Kidney glomerular epithelial cell (primary cell): ENCODE measurements at places on chromosomes 3 and 15.

DNA sequence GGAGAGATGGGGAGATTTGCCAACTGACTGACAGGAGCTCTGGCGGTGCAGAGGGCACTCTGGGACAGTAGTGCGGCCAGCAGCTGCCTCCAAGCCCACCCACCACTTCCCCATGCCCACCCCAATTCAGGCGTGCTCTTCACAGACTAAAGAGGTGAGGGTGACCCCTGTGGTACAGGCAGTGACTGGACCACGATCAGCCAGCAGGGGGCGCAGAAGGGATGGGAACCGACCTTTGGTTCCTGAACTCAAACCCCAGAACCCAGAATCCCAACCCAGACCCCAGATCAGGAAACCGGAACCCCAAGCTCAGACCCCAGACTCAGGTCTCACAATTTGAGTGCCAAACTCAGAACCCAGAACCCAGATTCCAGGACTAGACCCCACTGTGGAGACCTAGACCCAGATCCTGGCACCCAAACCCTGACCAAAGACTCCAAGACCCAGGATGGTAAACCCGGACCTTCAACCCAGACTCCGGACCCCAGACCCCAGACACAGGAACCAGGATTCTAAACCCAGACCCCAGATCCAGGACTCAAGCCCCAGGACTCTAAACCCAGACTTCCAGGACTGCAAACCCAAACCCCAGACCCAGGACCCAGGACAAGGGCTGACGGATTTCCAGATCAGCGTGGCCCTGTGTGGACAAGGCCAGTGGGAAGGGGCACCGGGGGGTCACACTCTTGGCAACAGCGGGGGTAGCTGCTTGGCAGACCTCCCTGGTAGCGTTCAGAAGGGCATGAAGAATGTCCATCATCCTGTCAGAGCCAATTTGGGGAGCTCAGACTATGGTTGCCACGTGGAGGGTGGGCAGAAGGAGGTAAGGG lies 3.7 kb upstream of the MYL3 start:
- DNase-seq = peak; percentile 26

DNA sequence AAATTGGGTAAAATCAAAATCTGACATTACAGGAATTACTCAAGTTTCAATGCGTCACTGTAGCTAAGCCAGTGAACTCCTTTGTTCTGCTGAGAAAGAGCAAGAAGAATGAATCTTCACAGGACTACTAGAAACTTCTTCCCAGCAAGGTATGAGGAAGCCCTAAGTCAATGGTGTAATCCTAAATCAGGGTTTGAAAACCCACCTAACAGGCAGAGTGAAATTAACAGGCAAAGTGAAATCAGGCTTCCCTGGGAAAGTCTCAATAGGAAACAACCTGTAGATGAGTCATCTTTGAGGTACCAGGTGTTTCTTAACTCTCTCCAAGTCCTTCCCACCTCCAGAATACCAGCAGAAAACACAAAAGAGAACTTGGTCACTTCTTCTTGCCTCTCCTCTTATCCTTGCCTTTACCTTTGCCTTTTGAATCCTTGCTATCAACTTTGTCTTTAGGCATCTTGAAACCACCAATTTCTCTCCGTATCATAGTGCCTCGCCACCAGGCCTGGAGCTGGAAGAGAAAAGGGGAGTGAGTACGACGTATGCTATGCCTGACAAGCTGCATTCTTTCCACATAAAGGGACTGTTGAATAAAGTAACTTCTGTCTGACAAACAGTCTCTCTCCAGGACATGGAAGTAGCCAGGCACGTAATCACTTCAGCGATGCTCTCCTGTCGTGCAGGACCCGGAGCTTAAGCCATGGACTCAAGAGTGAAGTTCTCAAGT lies 60.6 kb upstream of the RPL35A start:
- no peak for DNase-seq

GRCh38 chr3:45034612-45035252 lies 8.6 kb downstream of the CLEC3B start:
- DNase-seq = no peak

- DNase-seq = peak; percentile 97
These were observed 54.5 kb downstream of the CPN2 start for GRCh38 chr3:194296454-194297263.

GRCh38 chr3:77096966-77097890 lies 57.3 kb downstream of the ROBO2 start:
- no peak for DNase-seq

DNA sequence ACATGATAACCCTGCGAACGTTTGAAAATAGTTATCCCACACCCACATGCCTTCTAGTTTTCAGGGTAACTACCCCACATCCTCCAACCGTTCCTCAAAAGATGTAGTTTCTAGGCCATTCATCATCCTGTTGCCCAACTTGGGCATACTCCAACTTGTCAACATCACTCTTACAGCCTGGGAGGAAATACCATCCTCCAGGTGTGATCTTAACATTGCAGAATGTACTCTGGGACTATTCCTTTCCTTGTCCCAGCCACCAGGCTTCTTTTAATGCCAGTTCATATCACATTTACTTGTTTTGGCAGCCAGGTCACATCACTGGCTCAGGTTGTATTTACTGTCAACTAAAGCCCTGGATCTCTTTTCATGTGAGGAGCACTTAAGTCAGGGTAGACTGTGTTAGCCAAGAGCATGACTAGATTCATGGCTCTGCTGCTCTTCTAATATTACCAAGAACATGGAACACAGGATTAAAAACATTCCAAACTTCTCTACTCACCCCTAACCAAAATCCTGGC lies 4.0 kb upstream of the DENND6A start:
- no peak for DNase-seq

DNA sequence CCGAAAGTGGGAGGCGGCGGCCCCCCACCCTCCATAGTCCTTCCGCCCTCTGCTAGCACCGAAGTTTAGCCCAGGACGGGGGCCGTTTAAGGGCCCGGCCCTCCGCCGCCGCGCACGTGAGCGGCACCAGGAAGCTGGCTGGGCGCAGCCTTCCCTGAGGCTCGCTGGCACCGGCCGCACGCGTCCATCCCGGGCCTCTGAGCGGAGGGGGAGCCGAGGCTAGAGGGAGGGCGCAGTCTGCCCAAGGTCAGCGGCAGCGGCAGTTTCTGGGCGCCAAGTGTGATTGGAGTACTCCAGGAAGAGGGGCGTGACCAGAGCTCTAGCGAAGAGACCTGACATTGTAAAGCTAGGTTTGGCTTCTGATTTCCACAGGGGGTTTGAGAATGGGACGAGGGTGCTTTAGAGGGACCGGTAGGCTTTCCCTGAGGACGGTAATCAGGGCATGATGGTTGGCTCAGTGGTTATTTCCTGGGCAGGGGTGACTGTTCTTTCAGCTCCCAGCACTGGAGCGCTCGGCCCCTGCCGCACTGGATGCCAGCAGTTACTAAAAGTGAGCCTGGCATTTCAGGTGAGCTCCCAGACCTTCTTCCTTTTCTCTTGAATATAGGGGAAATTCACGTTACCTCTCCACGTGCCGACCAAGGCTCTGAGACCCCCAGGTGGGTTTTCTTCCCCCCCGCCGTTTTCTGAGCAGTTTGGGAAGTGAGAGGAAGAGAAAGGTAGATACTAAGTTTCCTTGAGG lies 853 bp downstream of the TEX264 start:
- DNase-seq = peak; percentile 11

DNA sequence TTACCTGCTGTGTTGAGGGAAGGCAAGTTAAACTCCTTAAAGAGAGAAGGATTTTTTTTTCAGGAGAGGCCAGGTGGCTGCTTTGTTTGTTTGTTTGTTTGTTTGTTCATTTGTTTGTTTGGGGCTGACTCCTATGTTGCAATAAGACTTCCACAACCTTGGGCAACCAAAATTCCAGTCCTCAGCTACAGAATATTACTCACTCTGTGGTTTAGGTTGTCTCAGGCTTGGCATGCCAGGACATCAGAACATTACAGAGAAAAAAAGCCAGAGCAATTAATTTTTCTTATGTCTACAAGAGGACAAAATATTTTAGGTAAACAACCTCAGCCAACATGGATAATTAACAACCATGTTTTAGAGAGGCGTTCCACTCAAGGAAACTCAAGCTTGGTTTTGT lies 156.7 kb upstream of the ATP11B start:
- no peak for DNase-seq

DNA sequence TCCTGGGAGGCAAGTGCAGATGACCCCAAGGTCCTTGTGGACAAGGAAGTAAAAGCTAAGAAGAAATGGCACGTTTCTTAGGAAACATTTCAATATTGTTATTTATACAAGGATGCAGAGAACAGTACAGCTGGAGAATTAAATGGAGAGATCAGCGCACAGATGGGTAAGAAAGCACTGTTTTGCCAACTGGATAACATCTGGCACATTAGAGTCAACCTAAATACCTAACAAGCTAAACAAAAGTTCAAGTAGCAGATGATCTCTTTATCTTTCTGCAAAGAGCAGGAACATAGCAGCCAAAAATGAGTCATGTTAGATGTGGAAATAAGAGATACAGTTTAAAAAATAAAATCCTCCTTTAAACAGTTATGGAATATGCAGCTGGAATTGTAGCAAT lies 15.7 kb upstream of the DPPA4 start:
- no peak for DNase-seq

DNA sequence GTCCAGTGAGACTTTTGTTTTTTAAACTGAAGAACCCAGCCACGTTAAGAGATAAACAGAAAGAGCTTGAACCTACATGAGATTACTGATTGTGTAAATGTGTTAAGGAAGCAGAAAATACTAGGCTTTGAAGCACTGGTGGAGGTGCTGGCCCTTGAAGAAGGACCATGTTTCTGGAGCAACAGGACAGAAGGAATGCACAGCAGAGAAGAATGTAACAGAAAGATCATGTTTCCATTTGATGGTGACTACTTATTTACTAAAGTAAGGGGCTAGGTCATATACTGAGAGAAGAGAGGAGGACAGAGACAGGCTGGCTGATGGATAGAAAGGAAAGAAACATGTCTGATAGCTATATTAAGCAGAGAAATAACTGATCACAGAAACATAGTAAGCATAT lies 88.8 kb downstream of the CLASP2 start:
- no peak for DNase-seq

DNA sequence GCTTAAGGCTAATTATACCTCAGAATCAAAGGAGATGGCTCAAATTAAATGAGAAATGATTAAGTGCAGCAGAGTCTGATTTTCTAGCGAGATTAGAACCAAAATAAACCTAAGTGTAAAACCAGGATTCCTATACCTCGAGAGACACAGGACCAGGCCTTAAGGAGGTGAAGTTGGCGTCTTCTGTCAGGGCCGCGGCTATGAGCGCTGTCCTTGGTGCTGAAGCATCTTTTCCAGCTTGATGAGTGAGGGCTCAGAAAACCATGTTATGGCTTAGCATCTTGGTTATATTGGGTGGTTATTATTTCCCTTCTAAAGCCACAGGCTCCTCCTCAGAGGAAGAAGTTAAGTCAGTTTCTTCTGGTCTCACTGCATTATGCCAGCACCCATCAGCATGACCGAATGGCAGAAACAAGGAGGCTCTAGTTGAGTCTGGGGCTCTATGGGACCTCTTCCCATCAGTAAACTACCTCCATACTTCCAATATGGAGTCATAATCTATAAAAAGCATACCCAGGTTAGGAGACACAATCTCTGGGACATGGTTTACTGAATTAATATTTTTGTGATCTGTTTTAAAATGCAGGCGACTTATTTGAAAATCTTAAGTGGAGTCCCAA lies 120.1 kb upstream of the NMNAT3 start:
- DNase-seq = peak; percentile 23

GRCh38 chr15:29046977-29047376 lies 161.2 kb downstream of the APBA2 start:
- no peak for DNase-seq

DNA sequence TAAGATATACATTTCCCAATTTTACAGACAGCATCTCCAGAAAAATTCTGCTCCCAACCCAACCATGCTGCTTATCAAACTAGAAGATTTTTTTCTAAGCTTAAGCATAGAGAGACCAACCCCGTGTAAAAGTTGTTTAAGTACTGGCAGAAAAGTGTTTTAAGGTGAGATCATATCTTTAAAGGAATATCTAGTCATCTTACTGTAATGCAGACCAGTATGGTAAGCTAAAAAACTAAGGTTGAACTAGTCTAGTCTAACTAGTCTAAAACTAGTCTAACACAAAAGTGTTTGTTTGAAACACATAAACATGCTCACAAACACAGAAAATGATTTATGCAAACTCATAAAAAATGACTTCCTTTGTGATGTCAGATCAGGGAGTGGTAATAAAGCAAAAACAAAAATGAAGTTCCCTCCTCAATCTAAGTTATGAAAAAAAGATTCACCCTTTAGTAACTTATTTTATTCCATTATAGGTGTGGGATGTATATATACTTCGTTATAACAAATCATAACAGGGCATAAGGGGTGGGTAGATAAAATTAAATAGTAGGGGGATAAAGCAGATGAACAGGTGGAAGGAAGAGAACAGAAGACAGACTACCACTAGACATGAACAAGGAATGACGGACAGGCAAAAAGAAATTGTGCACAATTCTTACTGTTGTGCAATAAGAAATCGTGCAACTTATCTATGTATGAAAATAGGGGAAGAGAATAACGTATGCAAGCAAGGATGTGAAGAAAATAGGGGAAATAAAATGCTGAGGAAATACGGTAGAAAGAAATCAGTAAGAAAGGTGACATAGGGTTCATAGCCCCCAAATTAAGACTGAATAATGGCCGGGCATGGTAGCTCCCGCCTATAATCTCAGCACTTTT lies 10.0 kb downstream of the MYO5A start:
- no peak for DNase-seq

- no peak for DNase-seq
These were observed 36.7 kb upstream of the AP4E1 start for GRCh38 chr15:50871832-50872231.

GRCh38 chr3:108102420-108103039 lies 11.7 kb upstream of the CD47 start:
- no peak for DNase-seq

- DNase-seq = no peak
These were observed 178.1 kb downstream of the RORA start for GRCh38 chr15:61050844-61051568.

DNA sequence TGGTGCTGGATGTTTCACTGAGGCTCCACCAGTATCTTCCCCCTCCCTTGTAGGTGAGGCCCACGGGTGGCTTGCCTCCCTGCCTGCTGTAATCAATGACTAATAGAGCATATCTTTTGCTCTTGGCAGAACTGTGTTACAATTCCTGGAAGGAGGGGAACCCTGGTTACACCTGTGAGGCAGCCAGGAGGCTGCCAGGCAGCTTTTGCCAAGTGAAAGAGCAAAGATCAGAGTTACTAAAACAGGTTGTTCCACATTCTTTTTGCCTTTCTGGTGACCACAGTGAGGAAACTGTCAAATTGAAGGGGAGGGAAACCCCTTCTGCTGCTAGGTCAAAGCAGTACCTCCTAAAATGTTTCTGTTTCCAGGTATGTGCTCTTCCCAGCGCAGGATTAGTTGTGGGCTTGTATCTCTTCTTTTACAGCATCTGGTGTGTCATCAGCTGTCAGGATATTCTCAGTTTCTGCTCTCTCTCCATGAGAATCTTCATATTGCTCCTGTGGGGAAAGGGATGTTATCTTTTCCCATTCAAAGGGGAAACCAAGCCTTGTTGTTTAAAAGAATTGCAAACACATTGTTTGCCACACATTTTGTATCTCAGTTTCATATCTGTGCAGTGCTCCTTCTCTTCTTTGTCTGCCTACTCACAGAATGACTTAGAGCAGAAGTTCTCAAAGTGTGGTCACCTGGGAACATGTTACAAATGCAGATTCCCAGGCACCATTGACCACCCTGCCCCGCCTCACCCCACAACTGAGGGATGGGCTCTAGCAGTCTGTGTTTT lies 137.4 kb upstream of the UMPS start:
- no peak for DNase-seq

GRCh38 chr15:68507447-68507846 lies 71.3 kb upstream of the CORO2B start:
- DNase-seq = no peak

- no peak for DNase-seq
These were observed 77.1 kb downstream of the PDZRN3 start for GRCh38 chr3:73547427-73548248.

- peak; percentile 17 for DNase-seq
These were observed 16.0 kb upstream of the PCOLCE2 start for GRCh38 chr3:142904639-142905436.
